IMR-90 (cell line): ENCODE measurements at places on chromosomes 4 and X. TPM values are rescaled to one million over a fixed set of nuclear protein-coding genes. Genes with fewer than 3 reads are reported as not detected.
A peak's percentile ranks its signal among the peaks of the same experiment; 100 is the strongest.

The TRIM75 gene
- polyA plus RNA-seq = not detected in 2 replicates

DNA sequence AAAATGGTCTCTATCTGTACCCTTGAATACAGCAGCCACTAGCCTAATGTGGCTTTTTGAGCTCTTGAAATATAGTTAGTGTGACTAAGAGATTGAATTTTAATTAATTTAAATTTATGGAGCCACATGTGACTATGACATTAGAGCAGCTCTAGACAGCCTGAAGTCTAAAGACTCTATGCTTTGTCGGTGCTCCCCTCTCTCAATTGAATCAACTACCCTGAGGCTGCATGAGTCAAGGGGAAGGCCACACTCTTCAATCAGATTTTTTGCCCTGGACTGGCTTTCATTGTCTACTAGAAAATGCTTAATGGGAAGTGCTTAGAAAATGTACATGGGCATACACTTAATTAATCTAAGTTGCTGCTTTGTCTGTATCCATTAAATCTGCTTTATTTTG lies 11.7 kb downstream of the TLR7 start:
- DNase-seq = no peak

DNA sequence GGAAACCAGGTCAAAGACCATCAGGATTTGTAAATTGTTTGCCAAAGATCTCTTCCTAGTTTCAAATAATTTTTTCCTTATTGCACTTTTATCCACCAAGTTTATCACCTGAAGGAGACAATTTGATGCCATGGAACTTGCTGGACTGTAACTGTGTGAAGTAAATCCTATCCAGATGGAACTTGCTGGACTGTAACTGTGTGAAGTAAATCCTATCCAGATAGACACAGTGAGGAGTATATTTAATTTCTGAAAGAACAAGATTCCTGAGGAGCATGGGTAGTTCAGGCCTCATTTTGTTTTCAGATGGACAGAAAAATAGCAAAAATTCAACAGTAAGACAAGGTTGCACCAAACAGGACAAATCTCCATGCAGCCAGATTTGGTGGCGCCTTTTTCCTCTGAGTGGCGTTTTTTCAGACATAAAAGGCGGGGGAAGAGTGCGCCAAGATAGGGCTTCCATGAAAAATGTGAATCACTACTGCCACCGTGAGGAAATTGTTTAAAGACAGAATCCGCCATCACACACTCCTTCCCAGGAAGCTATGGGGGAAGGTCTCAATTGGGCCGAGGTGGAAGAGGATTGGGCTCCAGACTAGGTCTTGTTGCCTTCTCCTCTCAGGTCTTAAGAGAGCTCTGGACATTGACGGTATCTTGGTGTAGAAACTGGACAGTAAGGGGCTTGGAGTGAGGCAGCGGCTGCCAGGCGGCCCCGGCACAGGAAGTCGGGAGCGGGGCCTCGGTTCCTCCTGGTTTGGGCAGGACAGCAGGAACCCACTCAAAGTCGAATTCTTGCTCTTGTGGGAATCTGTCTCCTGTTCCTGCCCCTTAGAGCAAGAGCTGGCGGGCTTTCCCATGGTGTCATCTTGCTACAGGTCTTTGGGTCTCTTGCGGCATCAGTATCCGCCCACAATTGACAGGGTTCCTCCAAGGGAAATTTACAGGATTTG lies 234.7 kb downstream of the OR13H1 start:
- peak; percentile 76 for DNase-seq

DNA sequence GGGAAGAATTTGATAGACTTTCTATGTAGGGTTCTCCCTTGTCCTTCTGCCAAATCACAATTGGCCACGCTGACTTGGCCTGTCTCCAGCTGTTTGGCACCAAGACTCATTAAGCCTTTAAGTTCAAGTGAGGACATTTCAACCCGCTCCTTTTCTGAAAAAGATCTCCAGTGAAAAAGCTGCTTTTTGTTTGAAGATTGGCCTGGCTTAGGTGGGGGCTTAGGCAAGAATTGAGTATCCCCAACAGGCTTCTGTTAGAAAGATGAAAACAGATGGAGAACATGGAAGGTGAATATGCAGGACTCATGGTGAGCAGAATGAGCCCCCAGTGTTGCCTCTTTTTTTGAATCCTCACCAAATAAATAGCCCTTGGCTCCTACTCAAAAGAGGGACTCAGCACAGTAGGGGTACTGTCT lies 28.5 kb upstream of the LIMCH1 start:
- DNase-seq = no peak

- DNase-seq = no peak
Observed at GRCh38 chrX:8921615-8922014, 112.3 kb downstream of the FAM9B start.
